Hepatocyte (in vitro differentiated cells): ENCODE measurements at places on chromosomes 1 and 21.

DNA sequence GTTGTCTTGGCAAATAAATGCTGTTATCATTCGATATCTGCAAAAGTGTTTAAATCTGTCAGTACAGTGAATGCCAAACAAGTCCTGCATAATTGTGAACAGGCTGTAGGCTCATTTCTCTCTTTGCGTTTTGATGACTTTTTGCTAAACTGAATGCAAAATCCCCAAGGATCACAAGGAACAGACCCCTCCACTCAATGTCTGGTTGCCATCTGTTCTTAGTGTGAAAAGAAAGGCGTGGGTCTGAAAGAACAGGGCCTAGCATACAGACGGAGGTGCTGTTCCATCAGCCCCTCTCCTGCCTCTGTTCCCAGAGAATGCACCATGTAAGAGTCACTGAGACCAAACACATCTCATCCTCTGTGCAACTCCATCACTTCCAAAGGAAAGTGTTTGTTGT lies 40.4 kb downstream of the EIF2B3 start:
- no peak for DNase-seq

GRCh38 chr1:69567652-69568420 lies at the start of gene LRRC7:
LRRC7 (plus strand) TSS chr1:69567922; CDS start chr1:69568640, 718 bp downstream.
- peak; percentile 43 for DNase-seq

DNA sequence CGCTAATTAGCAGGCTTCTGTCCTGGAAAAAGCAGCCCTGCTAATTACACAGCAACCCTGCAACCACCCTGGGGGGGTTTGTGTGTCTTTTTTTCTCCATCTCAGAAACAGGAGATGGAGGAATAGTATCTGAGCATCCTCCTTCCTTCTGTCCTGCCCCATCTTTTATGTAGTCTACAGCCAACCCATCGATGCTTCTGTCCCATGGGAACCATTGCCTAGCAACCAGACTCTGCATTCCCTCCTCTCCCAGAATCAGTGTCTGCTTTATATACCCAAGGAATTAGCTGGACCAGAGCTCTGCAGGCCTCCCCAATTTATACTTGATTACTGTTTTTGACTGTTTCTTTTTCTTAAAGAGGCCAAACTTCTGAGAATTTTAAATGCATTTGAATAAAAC lies 35.1 kb downstream of the LRRC38 start:
- DNase-seq = no peak

DNA sequence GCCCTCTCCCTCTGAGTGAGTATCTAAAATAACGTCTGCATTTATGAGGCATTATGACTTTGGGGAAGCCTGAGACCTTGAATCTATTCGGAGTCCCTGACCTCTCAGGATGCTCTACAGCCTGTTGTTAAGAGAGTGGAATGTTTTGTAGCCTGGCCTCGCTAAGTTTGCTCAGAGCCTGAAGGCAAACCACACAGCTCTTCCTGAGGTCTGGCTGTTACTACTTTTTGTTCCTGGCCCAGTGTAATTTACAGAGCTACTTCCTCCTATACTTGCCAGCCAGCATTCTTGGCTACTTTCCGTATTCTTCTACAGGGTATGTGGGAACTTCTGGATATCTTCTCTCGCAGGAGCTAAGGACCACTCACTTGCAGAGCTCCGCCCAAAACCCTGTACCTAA lies 3.6 kb upstream of the ZMYM4 start:
- no peak for DNase-seq

- peak; percentile 85 for DNase-seq
Observed at GRCh38 chr1:68111519-68112436, 61.4 kb upstream of the DIRAS3 start.

GRCh38 chr1:229991104-229991513 lies 75.9 kb upstream of the GALNT2 start:
- no peak for DNase-seq

GRCh38 chr21:28230559-28230958 lies 762.1 kb downstream of the LTN1 start:
- no peak for DNase-seq

- DNase-seq = peak; percentile 25
Observed at GRCh38 chr1:199545780-199546179, 481.7 kb upstream of the NR5A2 start.

GRCh38 chr1:31639543-31639942 lies 5.1 kb downstream of the PEF1 start:
- DNase-seq = peak; percentile 56

DNA sequence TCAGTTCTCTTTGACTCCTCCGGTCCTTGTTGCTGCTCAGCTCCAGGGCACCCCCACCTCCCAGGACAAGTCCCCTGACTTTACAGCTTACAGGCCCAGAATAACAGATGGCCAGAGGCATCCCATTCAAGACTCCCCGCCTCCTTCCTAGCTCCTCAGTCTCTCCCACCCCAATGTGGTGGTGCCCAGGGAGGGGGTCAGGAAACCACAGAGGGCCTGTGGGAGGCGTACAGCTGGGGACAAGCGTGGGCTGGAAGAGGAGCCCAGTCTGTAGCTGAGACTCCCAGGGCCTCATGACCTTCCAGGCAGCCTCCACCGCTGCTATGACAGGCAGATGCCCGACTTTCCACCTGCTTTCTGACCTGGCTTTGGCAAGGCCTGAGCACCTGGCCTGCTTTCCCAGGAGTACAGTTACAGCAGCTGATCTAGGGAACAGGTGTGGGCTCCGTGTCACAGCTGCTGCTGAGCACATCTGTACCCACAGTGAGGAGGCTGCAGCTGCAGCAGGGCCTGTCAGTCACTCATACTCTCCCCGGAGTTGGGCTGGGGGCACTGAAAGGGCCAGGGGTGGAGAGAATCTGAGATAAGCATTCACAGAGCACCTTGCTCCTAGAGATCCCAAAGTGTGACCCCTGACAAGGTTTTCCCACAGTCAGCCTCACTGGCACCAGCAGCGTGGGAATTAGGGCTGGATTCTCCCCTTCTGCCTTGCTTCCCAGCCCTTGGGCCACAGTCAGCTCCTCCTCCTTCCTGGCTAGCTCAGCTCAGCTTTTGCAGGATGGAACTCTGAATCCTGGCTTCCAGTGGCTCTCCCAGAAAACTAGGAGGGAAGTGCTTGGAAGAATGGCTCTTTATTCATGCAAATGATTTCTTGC lies 7.1 kb upstream of the NAV1 start:
- DNase-seq = no peak

GRCh38 chr21:32333953-32334673 lies 35.5 kb downstream of the MRAP start:
- DNase-seq = no peak

- DNase-seq = peak; percentile 24
Observed at GRCh38 chr1:113928187-113928930, 765 bp upstream of the HIPK1 start.

GRCh38 chr1:145884675-145885074 lies 991 bp downstream of the ANKRD35 start:
- no peak for DNase-seq

- peak; percentile 80 for DNase-seq
Observed at GRCh38 chr1:43836267-43836951, 97.2 kb upstream of the ARTN start.

DNA sequence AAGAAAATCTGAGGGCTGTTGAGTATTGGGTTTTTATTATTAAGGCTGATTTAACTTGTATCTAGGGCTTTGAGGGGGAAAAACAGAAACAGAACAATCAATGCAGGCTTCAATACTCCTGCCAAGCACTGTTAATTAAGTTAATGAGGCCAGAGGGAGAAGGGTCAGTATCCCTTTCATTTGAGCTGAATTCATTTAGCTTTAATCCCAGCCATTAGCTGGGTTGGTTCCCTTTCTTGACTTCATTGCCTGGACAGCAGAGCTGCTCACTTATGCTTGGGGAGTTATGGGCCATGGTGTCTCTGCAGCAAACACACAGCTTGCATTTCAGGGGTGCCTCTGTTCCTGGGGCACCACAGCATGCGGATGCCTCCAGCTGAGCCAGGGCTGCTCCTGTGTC lies 16.3 kb downstream of the TLR5 start:
- DNase-seq = no peak

DNA sequence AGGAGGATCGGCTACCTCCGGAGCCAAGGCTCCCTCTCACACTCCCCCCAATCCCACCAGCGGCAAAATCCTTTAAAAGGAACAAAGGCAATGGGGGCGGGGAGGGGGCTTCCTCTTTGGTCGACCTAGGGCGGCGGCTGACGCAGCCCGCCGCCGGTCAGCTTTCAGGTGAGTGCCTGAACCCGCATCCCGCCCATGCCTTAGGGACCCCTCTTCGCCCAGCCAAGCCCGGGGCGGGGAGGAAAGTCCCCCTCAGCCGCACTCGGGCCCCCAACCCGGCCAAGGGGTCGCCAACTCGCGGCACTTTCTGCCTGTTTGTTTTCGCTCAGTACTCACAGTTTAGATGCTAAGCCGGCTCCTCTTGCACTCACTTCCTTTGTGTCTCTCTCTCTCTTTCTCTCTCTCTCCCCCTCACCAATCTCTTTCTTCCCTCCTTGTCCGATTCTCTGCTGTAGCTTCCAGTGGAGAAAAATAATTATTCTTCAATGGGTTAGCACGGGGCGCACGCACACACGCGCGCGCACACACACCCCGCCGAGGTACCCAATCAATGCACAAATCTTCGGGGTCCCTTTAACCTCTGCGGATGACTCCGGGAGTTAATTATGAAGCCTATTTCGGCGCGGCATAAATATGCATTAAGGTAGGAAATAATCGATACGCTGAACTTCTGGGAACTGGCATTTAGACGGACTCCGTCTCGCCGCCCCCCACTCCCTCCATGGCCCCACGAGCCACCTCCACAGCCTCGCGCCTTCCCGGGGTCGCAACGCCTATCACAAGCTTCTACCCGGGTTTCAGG lies at the start of gene BLACAT1:
Gene BLACAT1 (minus strand): TSS at position 465 of the 802 bp plus-strand sequence.
- no peak for DNase-seq
